Activated gamma-delta T cell (primary cell): ENCODE measurements at places on chromosomes 2 and 18.

GRCh38 chr2:150791567-150791966 is 304.1 kb upstream of the RND3 start:
- DNase-seq, result no peak

DNA sequence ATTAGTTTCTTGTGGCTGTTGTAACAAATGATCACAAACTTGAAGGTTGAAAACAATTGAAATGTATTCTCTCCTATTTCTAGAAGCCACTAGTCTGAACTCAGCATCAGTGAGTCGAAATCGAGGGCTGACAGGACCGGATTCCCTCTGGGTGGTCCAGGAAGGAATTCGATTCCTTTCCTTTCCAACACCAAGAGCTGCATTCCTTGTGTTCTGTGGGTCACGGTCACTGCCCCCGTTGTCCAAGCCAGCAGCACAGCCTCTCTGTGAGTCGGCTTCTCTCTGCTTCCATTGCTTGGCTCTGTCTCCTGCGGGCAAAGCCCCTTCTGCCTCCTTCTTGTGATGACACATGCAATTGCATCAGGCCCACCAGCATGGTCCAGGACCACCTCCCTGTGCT is 67.3 kb downstream of the SMIM21 start:
- DNase-seq, result no peak

GRCh38 chr2:108615480-108616090 is 81.3 kb downstream of the LIMS1 start:
- no peak for DNase-seq

GRCh38 chr18:34491719-34492118 is 218.4 kb upstream of the DTNA start:
- DNase-seq, result no peak

GRCh38 chr2:188404341-188405004 is 112.8 kb downstream of the GULP1 start:
- no peak for DNase-seq

GRCh38 chr2:237383991-237384671 is 29.8 kb downstream of the COL6A3 start:
- DNase-seq, result no peak

GRCh38 chr2:105460048-105460732 is 61.3 kb upstream of the FHL2 start:
- DNase-seq, result no peak

DNA sequence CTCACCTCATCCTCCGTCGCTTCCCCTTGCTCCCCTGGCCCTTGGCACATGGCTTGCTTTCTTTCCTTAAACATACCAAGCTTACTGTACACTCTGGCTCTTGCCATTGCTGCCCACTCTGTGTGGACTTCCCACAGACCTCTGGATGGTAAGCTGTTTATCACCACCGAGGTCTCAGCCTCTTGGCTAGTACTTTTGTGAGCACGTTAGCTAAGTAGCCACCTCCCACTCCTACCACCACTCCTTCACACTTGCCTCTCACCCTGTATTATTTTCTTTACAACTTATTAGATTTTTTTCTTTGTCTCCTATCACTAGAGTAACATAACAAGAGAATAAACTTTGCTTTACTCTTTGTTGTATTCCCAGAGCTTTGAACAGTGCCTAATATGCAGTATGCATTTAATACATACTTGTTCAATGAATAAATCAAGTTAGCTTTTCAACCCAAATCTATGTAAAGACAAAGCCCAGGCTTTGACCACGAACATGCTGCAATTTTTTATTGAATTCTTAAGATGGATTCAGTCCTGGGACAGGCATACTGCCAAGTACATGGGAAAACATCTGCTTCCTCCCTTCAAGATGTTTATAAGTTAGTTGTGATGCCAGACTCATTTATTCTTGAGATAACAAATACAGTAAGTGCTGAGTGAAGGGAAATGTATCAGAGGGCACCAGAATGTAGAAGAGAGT is 25.0 kb upstream of the MSGN1 start:
- no peak for DNase-seq

DNA sequence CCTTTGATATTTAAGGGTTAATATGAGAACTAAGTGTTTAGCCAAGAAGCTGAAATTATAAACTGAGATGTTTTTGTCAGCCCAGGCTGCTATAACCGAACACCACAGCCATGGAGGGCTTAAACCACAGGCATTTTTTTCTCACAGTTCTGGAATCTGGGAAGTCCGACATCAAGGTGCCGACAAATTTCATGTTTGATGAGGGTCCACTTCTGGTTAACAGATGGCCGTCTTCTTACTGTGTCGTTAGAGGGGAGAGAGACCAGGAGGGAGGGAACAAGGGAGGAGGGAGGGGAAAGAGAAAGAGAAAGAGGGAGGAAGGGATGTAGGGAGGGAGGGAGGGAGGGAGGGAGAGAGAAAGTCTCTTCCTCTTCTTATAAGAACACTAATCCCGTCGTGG is 6.5 kb upstream of the CNDP2 start:
- DNase-seq, result no peak

DNA sequence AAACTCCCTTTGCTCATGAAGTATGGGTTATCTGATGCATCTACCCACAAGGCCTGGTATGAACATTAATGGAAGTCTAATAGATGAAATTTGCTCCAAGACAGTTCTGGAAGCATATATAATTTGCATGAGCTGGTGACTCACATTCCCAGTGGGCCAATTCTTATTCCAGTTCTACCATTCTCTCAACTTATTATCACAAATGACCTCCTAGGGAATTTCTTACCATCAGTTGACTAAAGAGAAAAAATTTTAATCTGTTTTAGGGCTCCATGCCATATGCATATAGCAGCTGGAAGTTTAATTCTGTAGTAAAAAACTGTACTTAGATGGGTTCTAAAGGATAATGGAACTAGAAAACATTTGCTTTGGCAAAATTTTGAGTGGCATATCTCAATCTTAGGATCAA is 165.2 kb upstream of the COL3A1 start:
- DNase-seq, result no peak

DNA sequence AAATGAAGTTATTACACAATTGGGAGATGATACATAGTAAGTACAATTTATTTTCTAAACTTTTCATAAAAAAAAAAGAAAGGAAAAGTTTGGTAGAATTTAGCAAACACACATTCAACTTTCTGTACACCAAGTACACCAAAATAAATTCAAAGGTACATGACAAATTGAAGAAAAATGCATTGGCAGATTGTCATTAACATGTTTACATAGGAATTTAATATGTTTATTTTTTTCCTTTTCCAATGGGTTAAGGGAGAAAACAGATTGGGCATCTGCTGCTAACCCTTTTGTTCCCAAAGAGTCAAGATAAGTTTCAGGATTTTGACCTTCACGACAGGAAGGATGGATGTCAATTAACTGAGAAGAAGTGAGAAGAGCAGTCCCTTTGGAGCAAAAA is 620.4 kb downstream of the XIRP2 start:
- no peak for DNase-seq
